ENCODE measurements at places on chromosomes 1 and 21. TPM values are rescaled to one million over a fixed set of nuclear protein-coding genes. Genes with fewer than 3 reads are reported as not detected.

- DNase-seq, result no peak
Observed at GRCh38 chr1:188386666-188387065, 1557.9 kb downstream of the PLA2G4A start.

DNA sequence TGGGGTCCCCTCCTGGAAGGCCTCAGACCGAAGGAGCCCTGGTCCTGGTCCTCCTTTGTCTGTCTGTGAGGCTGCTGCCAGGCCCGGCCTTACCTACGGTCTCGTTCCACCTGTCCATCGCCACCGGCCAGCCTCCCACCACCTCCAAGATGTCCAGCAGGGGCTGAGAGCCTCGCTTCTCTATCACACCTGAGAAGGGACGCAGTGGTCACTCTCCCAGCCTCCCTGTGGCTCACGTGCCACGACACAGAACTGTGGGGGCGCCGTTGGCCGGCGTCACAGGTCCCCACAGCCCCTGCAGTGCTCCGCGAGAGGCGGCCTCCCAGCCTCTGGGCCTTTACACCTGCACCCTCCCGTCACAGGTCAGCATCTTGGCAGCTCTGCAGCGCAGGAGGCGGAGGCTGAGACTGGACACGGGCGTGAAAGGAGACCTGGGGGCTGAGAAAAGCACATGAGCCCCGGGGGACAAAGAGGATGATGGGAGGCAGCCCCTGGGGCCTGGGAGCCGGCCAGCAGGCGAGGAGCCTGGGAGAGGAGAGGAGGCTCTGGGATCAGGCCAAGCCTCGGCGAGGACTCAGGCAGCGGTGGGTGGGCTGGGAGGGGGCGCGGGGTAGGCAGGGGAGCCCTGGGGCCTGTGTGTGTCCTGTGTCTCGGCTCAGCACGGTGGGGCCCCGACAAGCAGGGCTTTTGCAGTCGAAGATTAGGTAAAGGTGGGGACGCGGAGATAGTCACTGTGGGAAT is 20.5 kb downstream of the PRXL2B start:
- DNase-seq, result no peak

GRCh38 chr1:109547463-109548320 is 723 bp upstream of the GNAI3 start:
- no peak for DNase-seq

GRCh38 chr21:45327441-45328197 is 39.9 kb upstream of the POFUT2 start:
- no peak for DNase-seq

The SCAMP3 gene
- 59.5 TPM for polyA plus RNA-seq

The AMY1B gene
- not detected for polyA plus RNA-seq

The TTC22 gene
- 5.4 TPM for polyA plus RNA-seq

All from right renal cortex interstitium (tissue), 3 donors.